ENCODE measurements at places on chromosomes 12 and 14. TPM values are rescaled to one million over a fixed set of nuclear protein-coding genes. Genes with fewer than 3 reads are reported as not detected.

Gene DLGAP5
- 0.12 TPM for total RNA-seq

Gene GPD1
- 8.5 TPM for total RNA-seq

Gene SAMD15
- total RNA-seq, result not detected

Gene C14orf132
- total RNA-seq, result 3.0 TPM

Gene SERPINA3
- 3.0 TPM for total RNA-seq

Gene ZNF26
- total RNA-seq, result 3.7 TPM

Gene AQP5
- total RNA-seq, result not detected

Gene POTEM
- total RNA-seq, result not detected

Gene PELI2
- total RNA-seq, result 1.1 TPM

Gene RASAL1
- not detected for total RNA-seq

Gene TMPRSS12
- not detected for total RNA-seq
